ENCODE measurements at places on chromosomes 1 and 21.

DNA sequence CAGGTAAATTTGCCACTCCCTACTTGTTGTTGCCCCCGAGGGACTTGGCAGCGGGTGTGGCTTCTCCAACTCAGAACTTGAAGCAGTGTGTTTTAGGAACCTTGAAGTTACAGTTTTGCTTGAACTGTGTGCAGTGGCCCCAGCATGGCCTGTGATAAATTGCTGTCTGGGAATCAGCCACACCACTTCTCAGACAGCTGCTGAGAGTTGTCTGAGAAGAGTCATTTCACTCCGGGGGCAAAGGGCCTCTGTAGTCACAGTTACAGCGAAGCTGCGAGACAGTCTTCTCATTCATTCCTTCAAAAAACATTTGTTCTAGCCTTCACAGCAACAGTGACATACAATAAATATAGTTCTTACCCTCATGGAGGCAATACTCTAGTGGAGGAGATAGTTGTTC lies 70.3 kb downstream of the PROX1 start:
- DNase-seq: no peak

GRCh38 chr1:33396188-33397124 lies 34.4 kb downstream of the PHC2 start:
- no peak for DNase-seq

- peak; percentile 83 for DNase-seq
Observed at GRCh38 chr1:46197964-46198811, at the start of gene POMGNT1. POMGNT1 (minus strand) TSS chr1:46198434; CDS start chr1:46197821, 613 bp downstream.

GRCh38 chr1:196277860-196278259 lies 330.4 kb downstream of the KCNT2 start:
- DNase-seq: no peak

DNA sequence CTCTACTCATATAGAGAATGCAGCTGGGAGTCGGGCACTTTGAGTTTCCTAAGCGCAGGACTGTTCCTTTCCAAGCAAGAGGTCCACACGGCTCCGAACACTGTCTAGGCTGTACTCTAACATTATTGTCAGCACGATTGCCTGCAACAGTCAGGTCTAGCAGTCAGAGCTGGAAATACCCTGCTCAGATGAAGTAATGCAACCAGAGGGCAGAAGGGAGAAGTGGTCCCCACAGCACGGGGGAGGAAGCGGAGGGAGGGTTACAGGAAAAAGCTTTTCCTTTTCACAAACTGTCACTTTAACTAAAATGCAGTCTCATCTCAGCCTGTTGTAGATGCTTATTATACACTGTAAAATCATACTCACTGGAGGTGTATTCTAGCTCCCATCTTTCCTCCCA lies 98.9 kb upstream of the SLC44A3 start:
- no peak for DNase-seq

GRCh38 chr1:155940993-155941844 lies at the start of gene RXFP4:
RXFP4 (plus strand) TSS chr1:155941638; CDS start chr1:155941710, 72 bp downstream.
- DNase-seq: no peak

- no peak for DNase-seq
Observed at GRCh38 chr21:45592626-45593134, 50.4 kb upstream of the SLC19A1 start.

GRCh38 chr1:19643121-19643520 lies 990 bp upstream of the NBL1 start:
- no peak for DNase-seq

DNA sequence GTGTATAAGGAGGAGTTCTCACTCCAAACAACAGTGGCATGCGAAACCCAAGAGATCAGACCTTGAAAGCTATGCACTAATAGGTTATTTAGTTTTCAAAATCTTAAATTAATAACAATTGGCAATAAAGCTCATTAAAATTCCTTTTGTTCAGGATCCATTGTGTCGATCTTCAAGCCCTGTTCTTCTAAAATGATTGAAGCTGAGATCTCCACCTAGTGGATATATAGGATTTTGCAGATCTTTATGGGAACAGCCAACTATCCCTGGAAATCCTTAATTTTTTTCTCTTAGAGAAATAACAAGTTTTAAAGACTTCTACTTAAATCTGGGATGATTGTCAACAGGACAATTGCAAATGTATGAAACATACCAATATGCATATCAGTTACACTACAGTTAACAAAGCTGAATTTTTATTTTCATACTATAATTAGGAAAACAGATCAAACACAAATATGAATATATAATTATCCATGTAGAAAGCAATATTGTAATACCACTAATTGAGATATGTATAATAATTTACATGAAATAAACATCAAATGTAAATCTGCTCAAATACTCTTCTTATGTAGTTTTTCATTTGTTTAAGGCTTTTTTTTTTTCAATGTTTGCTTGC lies 43.3 kb downstream of the LRRC53 start:
- DNase-seq: no peak

DNA sequence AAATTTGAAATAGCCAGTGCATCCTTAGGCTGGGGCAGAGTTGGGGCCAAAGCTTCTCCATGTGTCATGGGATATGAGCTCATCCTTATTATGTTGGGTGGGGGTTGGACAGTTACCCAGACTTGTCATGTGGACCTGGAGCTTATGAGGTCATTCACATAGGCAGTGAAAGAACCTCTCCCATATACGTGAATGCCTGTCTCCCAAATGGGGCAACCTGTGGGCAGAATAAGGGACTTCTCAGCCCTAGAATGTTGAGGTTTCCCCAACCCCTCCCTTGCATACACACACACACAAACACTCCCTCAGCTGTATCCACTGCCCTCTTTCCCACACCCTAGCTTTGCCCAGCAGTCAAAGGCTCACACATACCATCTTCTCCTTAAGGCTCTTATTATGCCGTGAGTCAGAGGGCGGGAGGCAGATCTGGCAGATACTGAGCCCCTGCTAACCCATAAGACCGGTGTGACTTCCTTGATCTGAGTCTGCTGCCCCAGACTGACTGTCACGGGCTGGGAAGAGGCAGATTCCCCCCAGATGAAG lies 2.3 kb upstream of the IVL start:
- DNase-seq: no peak

- DNase-seq: no peak
Observed at GRCh38 chr1:170993717-170994116, 58.4 kb downstream of the MROH9 start.

- DNase-seq: no peak
Observed at GRCh38 chr1:65179148-65179547, 31.1 kb downstream of the AK4 start.

All from activated T-cell treated with anti-CD3 and anti-CD28 coated beads, Interleukin-2, amount 50 U/mL, for 1 hour (primary cell).